Vagina (tissue), 2 donors: ENCODE measurements at places on chromosomes 6 and 20. TPM values are rescaled to one million over a fixed set of nuclear protein-coding genes. Genes with fewer than 3 reads are reported as not detected.

DNA sequence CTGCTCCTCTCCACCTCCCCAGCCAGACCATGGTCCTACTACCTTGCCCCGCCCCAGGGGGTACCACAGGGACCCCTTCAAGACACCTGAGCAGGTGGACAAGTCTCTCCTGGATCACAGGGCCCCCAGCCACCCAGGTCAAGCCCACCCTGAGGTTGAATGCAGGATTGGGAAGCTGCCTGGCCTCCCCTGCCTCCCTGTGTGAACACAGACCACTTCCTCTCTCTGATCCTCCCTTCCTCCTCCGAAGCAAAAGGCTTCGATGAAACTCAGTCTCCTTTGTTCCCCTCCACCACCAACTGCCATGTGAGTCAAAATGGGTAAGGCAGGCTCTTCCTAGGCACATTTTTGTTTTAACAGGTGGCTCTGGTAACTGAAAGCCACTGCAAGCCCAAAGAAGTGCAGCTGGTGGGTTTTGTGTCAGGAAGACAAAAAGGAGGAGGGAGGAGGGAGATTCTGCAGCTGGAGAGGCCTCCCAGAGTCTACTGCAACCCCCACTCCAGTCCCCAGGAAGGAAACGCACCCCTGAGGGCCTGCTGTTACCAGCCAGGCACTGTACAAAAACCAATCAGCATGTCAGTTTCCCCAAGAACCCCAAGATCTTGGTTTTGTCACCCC is 5.4 kb downstream of the ADA start:
- H3K27ac ChIP-seq, result no peak overlapping the region
- H3K4me1 ChIP-seq, result peaks cover 40% of the 10 kb centered on the region
- DNase-seq, result no peak

GRCh38 chr6:169162249-169162648 is 91.4 kb downstream of the THBS2 start:
- DNase-seq, result peak; percentile 82
- H3K27me3 ChIP-seq, result no peaks in the 10 kb centered on the region
- H3K27ac ChIP-seq, result peak overlapping the region; percentile 90
- H3K36me3 ChIP-seq, result no peaks in the 10 kb centered on the region
- H3K4me3 ChIP-seq, result no peak overlapping the region

- DNase-seq, result no peak
- no peak overlapping the region for H3K27ac ChIP-seq
- H3K27me3 ChIP-seq, result no peaks in the 10 kb centered on the region
- no peak overlapping the region for H3K4me3 ChIP-seq
Observed at GRCh38 chr6:29675561-29675960, 5.4 kb downstream of the ZFP57 start.

DNA sequence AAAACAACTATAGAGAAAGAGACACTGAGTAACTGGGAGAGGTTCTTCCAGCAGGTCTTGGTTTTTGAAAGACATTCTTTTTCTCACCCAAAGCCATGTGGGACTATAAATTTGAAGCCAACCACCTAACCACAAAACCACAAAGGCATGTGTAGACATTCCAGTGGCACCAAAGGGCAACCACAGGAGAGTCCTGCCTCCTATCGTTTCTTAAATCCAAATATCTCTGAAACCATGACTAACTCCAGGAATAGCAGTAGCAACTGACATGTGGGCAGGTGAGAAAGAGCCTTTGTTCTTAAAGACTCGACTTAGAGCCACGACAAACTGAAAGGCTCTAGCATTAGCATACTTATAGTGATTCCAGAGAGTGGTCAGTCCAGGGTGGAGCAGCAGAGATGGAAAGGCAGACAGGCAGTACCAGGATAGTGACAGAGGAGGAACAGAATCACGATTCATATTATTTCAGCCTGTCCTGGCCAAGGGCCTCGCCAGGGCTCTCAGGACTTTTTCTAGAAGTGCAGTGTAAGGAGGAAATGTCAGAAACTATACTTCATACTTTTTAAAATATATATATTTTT is 9.4 kb upstream of the COL9A1 start:
- H3K36me3 ChIP-seq, result no peaks in the 10 kb centered on the region
- H3K27ac ChIP-seq, result no peak overlapping the region
- no peaks in the 10 kb centered on the region for H3K4me1 ChIP-seq
- DNase-seq, result no peak
- H3K4me3 ChIP-seq, result no peak overlapping the region

DNA sequence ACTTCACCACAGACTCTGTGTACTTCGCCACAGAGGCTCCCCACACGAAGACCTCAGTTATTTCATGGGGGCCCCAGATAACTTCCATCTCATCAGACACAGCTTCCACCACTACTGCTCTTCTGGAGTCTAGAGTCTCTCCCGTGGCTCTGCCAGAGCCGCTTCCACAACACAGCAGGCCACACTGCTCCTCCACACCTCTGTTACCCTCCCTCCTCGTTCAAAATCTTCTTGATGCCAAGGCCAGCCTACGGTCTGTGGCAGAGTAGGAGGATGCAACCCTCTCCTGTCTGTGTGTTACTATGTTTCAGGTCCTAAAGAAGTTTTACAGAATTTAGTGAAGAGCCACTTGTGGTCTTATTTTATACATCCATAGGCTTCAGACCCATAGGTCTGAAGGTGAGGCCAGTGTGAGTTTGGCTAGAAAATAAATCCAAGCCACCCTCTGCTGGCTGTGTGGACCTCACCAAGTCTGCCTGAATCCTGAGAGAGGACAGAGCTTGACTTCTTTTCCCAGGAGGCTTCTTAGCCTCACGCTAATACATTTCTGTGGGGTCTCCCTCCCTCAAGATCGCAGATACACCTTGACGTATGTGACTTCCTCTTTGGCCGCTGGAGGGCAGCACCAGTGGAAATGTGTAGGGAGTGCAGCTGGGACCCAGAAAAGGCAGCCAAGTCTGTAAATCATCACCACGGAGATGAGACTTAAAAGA is 197.7 kb downstream of the FAXC start:
- no peak for DNase-seq
- H3K4me1 ChIP-seq, result no peaks in the 10 kb centered on the region
- H3K27me3 ChIP-seq, result no peaks in the 10 kb centered on the region
- H3K36me3 ChIP-seq, result no peaks in the 10 kb centered on the region
- no peak overlapping the region for H3K4me3 ChIP-seq

GRCh38 chr6:98581705-98582104 is 252.7 kb upstream of the POU3F2 start:
- H3K4me3 ChIP-seq, result no peak overlapping the region
- no peaks in the 10 kb centered on the region for H3K4me1 ChIP-seq
- no peaks in the 10 kb centered on the region for H3K27me3 ChIP-seq
- DNase-seq, result no peak
- H3K27ac ChIP-seq, result no peak overlapping the region
- H3K36me3 ChIP-seq, result no peaks in the 10 kb centered on the region

GRCh38 chr6:81253821-81254220 is 498.7 kb downstream of the TENT5A start:
- H3K36me3 ChIP-seq, result no peaks in the 10 kb centered on the region
- H3K4me1 ChIP-seq, result no peaks in the 10 kb centered on the region
- no peaks in the 10 kb centered on the region for H3K27me3 ChIP-seq

- no peaks in the 10 kb centered on the region for H3K27me3 ChIP-seq
- no peak overlapping the region for H3K27ac ChIP-seq
- H3K4me3 ChIP-seq, result no peak overlapping the region
- no peak for DNase-seq
- no peaks in the 10 kb centered on the region for H3K36me3 ChIP-seq
Observed at GRCh38 chr6:95946906-95947305, 68.9 kb upstream of the FUT9 start.

DNA sequence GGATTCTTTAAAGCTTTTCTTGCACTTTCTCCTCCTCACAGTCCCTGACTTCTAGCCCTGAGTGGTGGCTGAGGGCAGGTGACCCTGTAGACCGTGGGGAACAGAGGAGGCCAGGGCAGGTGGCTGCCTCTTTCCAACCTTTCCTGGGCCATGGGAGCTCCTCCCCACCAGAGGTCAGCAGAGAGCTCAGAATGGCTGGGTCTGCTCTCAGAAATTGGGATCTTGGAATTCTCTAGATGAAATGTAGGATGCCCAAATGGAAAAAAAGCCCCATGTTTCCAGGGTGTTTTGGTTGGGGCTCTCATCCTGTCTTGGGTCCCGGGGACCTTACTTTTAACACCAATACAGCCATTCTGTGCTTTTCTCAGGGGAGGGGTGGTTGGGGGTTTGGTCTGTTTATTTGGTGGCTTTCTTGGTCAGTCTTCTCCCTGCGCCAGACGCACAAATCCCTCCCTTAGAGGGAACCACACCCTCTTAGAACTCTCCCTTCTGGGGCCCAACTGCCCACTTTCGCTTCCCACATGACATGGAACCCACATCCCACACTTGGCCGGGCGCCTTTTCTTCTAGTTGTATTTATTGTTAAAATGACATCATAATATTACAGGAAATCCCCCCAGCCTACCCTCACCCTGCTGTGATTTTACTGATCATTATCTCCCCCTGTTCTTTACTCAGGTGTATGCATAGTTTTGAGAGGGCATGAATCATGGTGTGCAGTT is 17.9 kb downstream of the GNAS start:
- H3K4me3 ChIP-seq, result no peak overlapping the region
- DNase-seq, result peak; percentile 74
- no peaks in the 10 kb centered on the region for H3K27me3 ChIP-seq
- peaks cover 5% of the 10 kb centered on the region for H3K4me1 ChIP-seq

GRCh38 chr20:11166712-11167111 is 492.9 kb upstream of the JAG1 start:
- no peaks in the 10 kb centered on the region for H3K27me3 ChIP-seq
- H3K4me1 ChIP-seq, result no peaks in the 10 kb centered on the region
- H3K36me3 ChIP-seq, result no peaks in the 10 kb centered on the region
- H3K4me3 ChIP-seq, result no peak overlapping the region
- no peak overlapping the region for H3K27ac ChIP-seq
- DNase-seq, result no peak

DNA sequence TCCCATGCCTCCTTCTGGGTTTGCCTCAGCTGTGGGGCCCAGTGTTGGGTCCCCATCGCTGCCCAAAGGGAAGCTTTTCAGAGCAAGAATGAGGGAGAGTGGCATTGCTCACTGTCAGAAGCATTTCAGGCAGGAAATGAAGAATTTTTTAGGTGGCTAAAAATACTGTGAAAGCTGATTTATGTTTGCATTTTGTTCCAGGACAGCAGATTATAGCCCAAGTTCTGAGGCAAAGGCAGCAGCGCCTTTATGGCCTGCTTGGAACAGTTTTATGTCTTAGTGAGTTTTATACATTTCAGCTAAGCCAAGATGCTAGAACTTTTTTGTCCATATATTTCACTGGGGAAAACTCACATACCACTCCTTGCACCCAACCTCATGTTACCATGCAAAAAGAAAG is 4.3 kb upstream of the CCDC167 start:
- no peaks in the 10 kb centered on the region for H3K36me3 ChIP-seq
- no peaks in the 10 kb centered on the region for H3K27me3 ChIP-seq
- DNase-seq, result no peak
- H3K27ac ChIP-seq, result no peak overlapping the region

DNA sequence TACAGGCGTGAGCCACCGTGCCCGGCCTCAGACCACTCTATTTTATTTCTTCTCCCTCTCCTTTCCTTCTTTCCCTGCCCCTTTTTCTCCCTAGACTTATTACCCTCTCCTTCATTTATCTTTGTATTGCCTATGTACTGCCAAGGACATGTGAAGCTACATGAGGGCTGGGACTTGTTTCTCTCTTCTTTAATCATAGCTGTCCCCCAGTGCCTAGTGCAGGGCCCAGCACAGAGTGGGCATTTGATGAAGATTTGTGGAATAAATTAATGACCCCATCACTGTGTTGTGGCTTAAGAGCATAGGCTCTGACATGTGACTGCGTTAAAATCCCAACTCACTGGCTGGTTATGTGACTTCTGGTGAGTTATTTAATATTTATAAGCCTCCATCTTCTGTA is 6.0 kb downstream of the DOK5 start:
- no peak for DNase-seq
- H3K27ac ChIP-seq, result no peak overlapping the region
- peaks cover 4% of the 10 kb centered on the region for H3K4me1 ChIP-seq
- H3K27me3 ChIP-seq, result no peaks in the 10 kb centered on the region

DNA sequence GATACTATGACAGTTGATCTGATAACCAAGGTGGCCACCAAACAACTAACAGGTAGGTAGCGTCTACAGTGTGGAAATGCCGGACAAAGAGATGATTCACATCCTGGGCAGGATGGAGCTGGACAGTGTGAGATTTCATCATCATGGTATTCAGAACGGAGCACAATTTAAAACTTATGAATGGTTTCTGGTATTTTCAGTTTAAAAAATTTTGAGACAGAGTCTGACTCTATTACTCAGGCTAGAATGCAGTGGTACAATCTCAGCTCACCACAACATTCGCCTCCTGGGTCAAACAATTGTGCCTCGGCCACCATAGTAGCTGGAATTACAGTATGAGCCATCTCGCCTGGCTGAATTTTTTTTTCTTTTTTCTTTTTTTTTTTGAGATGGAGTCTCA is 43.8 kb downstream of the CEP57L1 start:
- DNase-seq, result no peak
- H3K27ac ChIP-seq, result no peak overlapping the region
- no peak overlapping the region for H3K4me3 ChIP-seq
- H3K27me3 ChIP-seq, result no peaks in the 10 kb centered on the region

GRCh38 chr20:63864545-63864977 is 509 bp upstream of the TPD52L2 start:
- peak overlapping the region; percentile 53 for H3K4me3 ChIP-seq
- H3K27me3 ChIP-seq, result no peaks in the 10 kb centered on the region
- peaks cover 17% of the 10 kb centered on the region for H3K36me3 ChIP-seq
- DNase-seq, result no peak

GRCh38 chr6:152380993-152381898 is 255.9 kb downstream of the SYNE1 start:
- H3K4me3 ChIP-seq, result peak overlapping the region; percentile 53
- peak overlapping the region; percentile 90 for H3K27ac ChIP-seq
- peaks cover 18% of the 10 kb centered on the region for H3K4me1 ChIP-seq
- DNase-seq, result no peak
- H3K36me3 ChIP-seq, result peaks cover 4% of the 10 kb centered on the region
- no peaks in the 10 kb centered on the region for H3K27me3 ChIP-seq

- no peak overlapping the region for H3K4me3 ChIP-seq
- no peak overlapping the region for H3K27ac ChIP-seq
- peaks cover 22% of the 10 kb centered on the region for H3K4me1 ChIP-seq
- DNase-seq, result no peak
- no peaks in the 10 kb centered on the region for H3K27me3 ChIP-seq
- H3K36me3 ChIP-seq, result no peaks in the 10 kb centered on the region
Observed at GRCh38 chr6:150937132-150937906, 71.8 kb downstream of the MTHFD1L start.

GRCh38 chr6:112237595-112237994 is 16.8 kb downstream of the LAMA4 start:
- H3K27me3 ChIP-seq, result no peaks in the 10 kb centered on the region
- no peaks in the 10 kb centered on the region for H3K36me3 ChIP-seq
- no peak overlapping the region for H3K4me3 ChIP-seq
- H3K4me1 ChIP-seq, result peaks cover 76% of the 10 kb centered on the region
- DNase-seq, result no peak

Gene LAMA5
- total RNA-seq, result 150 TPM

Gene MICB
- total RNA-seq, result 3.2 TPM

Gene PDYN
- not detected for total RNA-seq

Gene C20orf144
- total RNA-seq, result not detected

Gene PI3
- 234 TPM for total RNA-seq

Gene SLC22A16
- total RNA-seq, result not detected

Gene C20orf202
- not detected for total RNA-seq

Gene ESR1
- total RNA-seq, result 50.3 TPM

Gene EPPIN
- total RNA-seq, result not detected
